ENCODE measurements at places on chromosomes 11 and 22. TPM values are rescaled to one million over a fixed set of nuclear protein-coding genes. Genes with fewer than 3 reads are reported as not detected.

The BEST1 gene
- 18.9 TPM for total RNA-seq

The SCGB1D4 gene
- not detected for total RNA-seq

The NPAS4 gene
- 3.6 TPM for total RNA-seq

The POLR2F gene
- 101 TPM for total RNA-seq

DNA sequence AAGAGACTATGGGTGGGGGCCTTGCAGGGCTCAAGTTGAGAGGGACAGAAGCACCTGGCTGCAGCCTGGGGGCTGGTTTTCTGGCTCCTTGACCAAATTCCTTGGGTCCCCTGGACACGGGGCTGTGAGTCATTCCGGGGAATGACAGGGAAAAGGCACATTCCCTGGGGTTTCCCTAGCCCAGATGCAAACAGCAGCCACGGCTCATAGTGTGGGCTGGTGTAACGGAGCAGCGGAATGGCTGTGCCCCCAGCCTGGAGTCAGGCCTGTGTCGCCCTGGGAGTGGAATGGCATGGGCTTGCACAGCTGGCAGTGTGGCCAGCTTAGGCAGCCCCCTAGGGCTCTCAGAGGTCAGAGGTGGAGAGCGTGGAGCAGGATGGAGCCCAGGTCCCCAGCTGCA lies 77.6 kb upstream of the KCNQ1OT1 start:
- peak; percentile 5 for DNase-seq

- no peak for DNase-seq
These were observed 1.2 kb downstream of the KMT2A start for GRCh38 chr11:118437208-118438125.

- no peak for DNase-seq
These were observed 30.3 kb downstream of the RIC3 start for GRCh38 chr11:8138526-8138925.

- DNase-seq: no peak
These were observed 5.9 kb upstream of the HMOX1 start for GRCh38 chr22:35375031-35375430.

DNA sequence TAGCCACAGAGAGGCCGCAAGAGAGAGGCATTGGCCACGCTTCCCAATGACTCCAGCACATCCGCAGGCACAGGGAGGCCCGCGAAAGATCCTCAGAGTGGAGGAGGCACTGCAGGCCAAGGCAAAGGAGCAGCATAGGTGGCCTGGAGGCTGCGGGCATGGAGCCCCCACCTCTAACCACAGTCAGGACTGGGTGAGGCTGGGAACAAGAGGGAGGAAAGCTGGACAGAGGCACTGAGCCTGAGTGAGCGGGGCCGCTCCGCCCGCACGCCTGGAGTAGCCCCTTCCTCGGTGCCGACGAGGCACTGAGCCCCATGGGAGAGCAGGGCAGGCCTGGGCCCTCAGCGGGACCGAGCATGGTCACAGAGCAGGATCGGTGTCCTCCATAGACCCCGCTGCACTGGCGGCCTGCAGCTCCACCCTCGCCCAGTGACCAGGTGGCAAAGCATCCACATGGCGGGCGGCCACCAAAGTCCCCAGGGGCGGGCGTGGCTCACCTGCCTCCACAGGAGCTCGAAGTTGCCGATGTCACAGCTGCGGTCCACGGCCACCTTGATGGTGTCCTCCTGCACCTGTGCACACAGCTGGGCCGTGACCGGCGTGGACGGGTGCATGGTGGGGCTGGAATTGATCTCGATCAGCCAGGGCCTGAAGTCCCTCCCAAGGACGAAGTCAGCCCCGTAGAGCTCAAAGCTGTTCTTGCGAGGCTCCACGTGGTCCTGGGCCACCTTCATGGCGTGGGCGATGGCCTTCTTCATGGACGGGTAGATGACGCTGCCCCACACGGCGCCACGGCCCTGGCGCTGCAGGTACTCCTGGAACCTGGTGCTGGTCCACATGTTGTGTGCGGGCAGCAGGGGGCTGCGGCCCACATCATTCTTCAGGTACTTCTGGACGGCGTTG lies 18.9 kb upstream of the IL17REL start:
- no peak for DNase-seq
